Right lobe of liver (tissue), 6 donors: ENCODE measurements at places on chromosomes 12 and 14.

DNA sequence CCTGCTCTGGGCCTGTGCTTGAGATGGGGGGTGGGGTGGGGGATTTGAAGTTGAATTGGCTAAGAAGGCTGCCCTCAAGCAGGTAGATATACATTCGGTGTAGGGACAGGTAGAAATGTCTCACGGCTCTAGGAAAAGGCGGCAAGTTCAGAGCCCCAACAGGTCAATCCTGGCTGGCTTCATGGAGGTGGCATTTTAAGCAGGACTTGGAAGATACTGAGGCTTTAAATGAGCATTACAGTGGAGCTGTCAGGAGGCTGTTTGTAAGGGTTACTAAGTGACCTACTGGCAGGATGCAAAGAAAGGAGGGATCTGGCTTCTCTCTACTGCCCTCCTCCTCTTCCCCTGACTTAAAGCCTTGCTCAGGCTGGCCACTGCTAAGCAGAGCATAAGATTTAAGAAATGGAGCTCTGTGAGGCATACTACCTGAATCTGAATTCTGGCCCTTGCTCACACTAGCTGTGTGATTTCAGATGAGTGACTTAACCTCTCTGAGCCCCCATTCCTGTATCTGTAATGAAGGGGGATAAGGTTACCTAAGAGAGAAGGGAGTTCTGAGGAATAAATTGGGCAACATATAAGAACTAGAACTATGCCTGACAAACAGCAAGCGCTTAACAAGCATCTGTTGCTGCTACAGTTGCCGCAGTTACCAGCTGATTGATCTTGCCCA is 61.6 kb downstream of the SLC24A4 start:
- DNase-seq: no peak

DNA sequence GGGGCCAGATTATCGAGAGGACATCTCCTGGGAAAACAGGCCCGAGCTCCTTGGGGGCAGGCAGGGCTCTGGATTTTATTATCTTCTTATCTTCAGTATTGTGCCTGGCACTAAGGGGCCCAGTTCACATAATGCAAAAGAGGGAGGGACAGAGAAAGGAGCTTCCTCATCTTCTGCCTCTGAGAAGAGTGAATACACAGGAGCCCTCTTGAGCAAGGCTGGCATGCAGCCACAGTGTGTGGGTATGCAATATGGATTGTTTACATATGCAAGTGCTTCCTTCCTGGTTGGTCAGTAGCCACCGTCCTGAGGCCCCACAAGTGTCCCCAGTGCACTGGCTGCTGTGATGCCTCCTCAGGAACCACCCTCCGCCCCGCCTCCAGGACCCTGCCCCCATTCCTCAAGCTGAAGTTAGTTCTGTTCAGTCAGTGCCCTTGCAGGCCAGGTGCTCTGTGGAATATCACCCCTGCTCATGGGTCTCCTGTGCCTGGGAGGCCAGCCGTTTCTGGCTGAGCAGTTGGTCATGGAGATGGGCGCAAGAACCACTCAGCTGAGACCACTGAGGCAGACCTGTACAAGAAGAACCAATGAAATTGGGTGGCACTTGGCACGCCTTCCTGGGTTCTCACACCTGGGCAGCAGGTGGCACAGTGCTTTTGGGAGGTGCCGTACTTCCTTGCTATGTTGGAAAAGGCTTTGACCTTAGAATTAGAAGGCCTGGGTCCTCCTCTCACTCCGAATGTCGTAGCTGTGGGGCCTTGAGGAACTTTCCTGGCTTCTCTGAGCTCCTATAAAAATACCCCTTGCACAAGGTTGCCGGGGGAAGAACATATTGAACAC is 35.1 kb upstream of the ACTN1 start:
- DNase-seq: peak; percentile 82

GRCh38 chr12:13102461-13103195 is 839 bp downstream of the GSG1 start:
- DNase-seq: no peak

GRCh38 chr14:105165761-105166485 is 2.7 kb downstream of the JAG2 start:
- no peak for DNase-seq

DNA sequence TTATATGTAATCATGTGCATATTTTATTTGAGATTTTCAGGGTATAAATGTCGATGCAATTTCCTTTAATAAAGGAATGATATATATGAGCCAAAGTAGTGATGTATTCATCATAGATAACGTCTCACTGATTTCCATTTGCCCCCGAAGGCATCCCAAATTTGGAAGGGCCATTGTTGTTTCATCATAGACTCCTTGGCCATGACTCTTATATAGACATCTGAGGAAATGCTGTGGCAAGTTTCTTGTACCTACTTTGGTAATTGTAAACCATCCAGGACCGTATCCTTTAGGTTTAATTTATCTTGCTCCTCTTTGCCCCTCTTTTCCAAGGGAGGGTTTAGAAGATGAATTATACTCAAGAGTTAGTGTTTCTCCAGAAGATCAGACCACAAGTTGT is 84.7 kb downstream of the SAMD4A start:
- DNase-seq: no peak

- DNase-seq: no peak
These were observed 164.9 kb downstream of the NAV3 start for GRCh38 chr12:77995436-77996167.

DNA sequence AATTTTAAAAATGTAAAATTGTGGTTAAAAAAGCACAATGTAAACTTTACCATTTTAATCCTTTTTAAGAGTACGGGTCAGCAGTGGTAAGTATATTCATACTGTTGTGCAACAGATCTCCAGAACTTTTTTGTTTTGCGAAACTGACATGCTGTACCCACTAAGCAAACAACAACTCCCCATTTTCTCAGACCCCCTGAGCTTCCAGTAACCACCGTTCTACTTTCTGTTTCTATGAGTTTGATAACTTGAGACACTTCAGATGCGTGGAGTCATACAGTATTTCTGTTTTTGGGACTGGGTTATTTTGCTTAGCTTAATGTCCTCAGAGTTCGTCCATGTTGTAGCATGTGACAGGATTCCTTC is 38.0 kb downstream of the CHST11 start:
- no peak for DNase-seq

- peak; percentile 70 for DNase-seq
These were observed 116.3 kb downstream of the GLT1D1 start for GRCh38 chr12:128969480-128970055.

DNA sequence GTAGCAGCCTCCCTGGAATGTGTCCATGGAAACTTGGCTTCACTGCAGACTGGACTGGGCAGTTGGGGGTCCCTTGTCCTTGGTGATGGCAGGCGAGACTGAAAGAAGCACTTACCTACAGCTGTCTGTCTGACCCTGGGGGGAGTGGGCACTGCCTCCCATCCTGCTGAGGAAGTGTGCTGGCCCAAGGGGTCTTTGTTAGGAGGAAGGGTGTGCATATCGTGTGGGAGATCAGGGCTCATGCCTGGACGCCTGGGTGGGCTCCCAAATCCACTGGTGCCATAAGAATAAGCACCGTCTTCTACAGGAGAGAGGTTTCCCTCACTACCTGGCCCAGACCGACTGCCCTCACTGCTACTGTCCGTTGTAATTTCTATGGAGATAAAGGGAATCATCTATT is 81.4 kb downstream of the PIWIL1 start:
- no peak for DNase-seq

DNA sequence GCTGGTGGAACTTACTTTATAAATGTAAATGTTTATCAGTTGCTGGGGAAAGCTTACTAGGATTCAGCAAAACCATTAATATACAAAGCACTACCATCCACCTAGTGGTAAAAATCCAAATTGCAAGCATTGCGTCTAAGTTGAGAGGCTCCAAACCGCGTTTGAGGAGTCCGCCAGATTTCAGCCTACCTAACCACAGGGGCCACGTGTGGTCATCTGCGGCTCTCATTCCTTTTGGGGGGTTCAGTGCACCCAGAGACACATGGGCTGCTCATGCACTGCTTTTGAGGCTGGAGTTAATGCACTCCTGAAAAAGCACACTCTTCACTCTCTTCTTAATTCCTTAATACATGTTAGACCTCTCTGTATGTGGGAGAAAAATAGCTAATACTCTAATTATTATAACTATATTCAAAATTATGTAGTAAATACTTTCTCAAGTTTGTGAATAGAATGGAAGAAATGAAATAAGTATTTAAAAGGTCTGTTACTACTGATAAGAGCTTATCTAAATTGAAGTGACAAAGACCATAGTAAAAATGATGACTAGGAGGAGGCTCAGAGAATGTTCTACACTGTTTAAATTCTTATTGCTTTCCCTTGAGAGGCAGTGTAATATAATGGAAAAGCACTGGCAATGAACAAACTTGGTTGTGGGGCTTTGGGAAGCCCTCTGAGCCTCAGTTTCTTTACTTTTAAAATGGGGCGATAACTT is 41.4 kb upstream of the MANSC4 start:
- no peak for DNase-seq

- DNase-seq: no peak
These were observed 1418.2 kb downstream of the AACS start for GRCh38 chr12:126483145-126484068.

DNA sequence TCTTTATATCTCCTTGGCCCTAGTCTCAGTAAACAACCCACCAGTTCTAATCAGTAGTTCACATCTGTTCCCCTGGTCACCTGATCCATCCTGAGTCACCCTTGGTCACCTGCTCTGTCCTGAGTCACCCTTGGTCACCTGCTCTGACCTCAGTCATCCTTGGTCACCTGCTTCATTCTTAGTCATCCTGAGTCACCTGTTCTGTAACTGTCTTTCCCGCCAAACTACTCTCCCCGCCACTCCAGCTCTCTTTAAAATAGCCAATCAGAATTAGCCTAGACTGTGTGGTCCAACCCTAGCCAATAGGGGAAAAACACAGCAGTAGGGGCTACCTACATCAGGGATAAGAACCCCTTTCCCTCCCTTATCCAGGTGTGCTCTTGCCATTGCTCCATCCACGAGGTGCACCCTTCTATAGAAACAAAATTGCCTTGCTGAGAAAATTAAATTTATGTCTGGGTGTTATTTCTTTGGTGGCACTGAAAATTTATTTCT is 245.4 kb upstream of the DIO3 start:
- DNase-seq: no peak

DNA sequence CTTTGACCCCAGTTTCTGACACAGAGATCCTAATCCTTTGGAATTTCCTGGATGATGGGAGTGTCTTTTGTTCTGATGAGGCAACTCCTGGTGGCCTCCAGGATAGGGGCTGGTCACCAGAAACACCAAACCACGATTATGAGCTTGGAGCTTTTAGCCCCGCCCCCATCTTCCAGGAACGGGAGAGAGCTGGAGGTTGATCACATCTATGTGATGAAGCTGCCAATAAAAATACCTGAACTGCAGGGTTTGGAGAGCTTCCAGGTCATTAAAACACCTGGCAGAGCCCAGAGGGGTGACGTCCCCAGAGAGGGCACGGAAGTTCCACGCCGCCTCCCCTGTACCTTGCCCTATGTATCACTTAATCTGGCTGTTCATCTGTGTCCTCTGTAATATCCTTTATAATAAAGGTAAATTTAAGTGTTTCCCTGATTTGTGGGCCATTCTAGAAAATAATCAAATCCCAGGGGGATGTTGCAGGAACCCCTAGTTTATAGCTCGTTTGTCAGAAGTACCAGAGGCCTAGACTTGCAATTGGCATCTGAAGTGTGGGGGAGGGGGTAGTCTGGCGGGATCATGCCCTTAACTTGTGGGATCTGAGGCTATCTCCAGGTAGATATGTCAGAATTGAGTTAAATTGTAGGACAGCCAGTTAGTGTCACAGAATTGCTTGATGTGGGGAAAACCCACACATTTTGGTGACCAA is 21.2 kb downstream of the APPL2 start:
- peak; percentile 84 for DNase-seq

DNA sequence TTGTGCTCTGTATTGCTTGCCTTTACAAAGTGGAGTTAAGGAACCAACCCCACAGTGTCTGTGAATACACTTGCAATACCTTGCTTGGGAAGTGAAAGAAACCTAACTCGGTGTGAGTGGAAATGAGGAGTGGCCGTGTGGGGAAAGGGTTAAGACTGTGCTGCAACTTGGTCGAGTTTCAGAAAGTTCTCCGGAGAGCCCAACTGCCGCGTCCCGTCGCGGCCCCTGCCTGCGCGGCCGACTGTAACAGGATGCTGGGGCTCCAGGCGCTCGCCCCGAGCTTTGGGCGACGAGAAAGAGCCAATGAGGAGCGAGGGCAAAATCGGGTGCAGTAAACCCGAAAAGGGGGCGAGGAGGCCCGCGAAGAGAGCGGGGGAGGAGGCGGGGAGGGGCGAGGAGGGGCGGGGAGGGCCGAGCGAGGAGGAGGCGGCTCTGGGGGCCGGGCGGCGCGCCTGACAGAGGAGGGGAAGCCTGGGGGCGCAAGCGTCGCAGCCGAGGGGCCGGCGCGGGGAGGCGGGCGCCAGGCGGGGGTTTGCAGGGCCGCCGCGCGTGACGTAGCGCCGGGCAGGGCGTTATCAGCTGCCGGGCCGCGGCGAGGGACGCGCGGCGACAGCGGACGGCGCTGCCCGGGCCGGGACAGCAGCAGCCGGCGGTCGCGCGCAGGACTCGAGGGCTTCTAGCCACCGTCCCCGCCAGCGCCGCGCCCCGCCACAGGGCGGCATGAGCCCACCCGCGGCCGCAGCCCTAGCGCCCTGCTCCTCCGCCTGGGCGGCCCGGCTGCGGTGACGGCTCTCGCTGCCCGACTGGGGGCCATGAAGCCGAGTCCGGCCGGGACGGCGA is at the start of gene DACT1:
TSS of gene DACT1 (plus strand) at position 572 of the 840 bp plus-strand sequence. CDS start at position 813, 241 bp downstream.
- DNase-seq: peak; percentile 65

- DNase-seq: no peak
These were observed 19.8 kb downstream of the NR1H4 start for GRCh38 chr12:100493396-100494012.

DNA sequence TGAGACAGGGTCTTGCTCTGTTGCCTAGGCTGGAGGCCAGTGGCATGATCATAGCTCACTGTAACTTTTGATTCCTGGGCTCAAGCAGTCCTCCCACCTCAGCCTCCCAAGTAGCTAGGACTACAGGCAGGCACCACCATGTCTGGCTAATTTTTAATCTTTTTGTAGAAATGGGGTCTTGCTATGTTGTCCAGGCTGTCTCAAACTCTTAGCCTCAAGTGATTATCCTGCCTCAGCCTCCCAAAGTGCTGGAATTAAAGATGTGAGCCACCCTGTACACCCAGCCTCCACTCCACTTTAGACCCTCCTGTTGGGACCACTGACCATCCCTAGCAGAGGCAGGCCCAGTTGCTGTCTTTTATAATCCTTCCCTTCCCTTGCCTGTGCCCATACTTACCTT is 63.3 kb upstream of the OSBPL8 start:
- no peak for DNase-seq

GRCh38 chr12:130796985-130797686 is 41.9 kb downstream of the STX2 start:
- no peak for DNase-seq
